ENCODE measurements at places on chromosomes 5 and 9.

- no peak for DNase-seq
Observed at GRCh38 chr9:90848866-90849265, 47.2 kb downstream of the SYK start.

DNA sequence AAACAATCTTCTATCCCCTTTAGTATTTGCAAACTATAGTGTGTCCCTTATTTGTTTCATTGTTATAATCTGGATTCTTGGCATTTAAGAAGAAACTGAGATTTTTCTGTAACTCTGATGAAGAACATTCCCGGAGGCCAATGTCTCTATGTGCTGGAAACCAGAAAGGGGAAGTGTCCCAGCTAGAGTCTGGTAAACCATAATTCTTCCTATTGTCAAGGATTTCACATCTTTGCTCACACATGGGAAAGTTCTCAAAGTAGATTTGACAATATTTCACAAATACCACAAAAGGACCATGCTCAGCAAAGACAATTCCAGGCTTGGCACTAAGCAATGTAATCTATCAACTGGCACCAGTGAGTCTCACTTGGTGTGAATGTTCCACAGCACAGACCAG is 146.8 kb downstream of the MUSK start:
- DNase-seq: no peak

DNA sequence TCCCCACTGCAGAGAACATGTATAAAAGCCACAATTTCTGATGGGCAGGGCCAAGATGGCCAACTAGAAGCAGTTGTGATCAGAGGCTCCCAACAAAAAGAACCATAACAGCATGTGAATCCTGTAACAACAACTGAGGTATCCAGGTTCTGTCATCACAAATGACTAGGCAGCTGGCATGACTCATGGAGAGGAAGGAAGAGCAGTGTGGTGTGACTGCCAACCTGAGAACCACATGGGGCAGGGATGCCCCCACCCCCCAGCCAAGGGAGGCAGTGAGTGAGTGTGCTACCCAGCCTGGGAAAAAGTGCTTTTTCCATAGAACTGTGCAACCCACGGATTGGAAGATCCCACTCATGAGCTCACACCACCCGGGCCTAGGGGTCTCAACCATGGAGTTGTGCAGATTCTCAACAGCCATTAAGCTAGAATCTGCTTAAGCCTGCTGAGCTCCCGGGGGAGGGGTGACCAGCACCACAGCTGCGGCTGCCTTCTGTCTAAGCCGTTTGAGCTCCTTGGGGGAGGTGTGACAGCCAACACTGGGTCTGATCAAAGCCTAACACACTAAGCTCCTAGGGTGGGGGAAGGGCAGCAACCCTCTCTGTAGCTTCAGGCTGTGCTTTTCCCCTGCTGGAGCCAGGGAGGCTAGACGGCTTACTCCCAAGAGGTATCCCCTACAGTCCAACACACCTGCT is 80.1 kb upstream of the DMAC1 start:
- peak; percentile 8 for DNase-seq

DNA sequence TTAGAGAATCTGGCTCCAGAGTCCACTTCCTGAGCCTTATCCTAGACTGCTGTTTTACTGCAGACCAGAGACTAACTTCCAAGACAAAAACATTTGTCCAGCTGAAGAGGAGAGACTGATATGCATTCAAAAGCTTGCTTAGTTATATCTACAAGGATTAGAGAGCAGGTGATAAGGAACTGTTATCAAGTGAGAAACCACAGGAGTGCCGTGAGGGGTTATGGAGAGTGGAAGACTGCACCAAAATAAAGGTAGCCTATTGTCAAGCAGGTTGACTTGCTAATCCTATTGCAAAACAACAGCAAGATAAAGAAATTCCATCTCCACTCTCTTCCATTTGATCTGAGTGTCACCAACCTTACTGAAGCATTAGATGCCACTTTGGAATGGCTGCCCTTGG is 139.1 kb downstream of the SCAMP1 start:
- no peak for DNase-seq

DNA sequence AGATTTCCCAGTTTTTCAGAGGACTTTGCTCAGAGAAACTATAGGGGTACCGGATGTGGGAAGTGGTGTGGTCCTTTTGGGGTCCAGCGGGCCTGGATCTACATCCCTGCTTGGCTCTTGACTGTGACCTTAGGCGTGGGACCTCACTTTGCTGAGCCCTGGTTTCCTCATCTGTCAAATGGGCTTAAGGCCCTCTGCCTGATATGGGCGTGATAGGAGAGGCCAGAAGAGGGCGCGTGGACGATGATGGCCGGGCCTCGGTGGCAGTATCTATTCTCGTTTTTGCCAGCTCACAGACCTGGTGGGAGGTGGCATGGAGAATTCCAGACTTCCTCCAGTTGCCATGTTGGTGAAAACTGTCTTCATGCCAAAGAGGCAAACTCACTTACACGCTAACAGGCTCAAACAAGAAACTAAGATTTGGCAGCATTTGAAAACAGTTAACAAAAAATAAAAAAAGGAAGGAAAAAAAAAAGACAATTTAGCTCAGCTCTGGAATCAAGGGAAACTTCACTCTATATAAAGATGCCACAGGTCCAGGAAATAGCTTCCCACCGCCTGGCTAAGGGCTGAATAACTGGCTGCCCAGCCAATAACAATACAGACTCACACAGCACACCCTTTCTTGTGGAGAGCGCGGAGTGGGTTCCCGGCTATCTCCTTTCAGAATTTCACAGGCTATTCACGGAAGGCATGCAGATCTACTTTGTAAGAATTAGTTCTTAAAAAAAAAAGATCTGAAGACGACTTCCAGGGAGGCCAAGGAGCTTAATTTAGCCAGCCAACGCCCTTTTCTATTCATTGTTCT is 1.7 kb downstream of the SH3PXD2B start:
- no peak for DNase-seq

DNA sequence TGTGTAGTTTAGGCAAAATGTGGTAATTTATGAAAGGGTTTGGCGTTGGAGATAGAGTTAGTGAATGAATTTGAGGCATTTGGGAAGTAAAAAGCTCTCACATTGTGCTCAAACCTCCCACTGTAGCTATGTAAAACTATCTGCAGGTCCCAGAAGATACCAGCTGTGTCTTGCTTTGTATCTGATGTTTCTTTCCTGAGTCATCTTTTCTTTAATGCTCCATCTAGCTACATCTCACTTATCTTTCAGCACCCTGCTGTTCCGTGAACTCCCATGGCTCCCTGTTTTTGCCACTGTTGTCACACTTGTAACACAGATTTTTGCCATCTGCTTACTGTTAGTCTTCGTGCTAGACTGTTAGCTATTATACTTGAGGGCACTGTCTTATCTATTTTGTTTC is 253.1 kb downstream of the NPR3 start:
- no peak for DNase-seq

GRCh38 chr9:93376411-93376810 is 75.1 kb upstream of the FAM120A start:
- no peak for DNase-seq

- DNase-seq: no peak
Observed at GRCh38 chr9:137666955-137667670, 48.3 kb downstream of the EHMT1 start.

- DNase-seq: no peak
Observed at GRCh38 chr9:110828264-110828663, 159.7 kb downstream of the MUSK start.

DNA sequence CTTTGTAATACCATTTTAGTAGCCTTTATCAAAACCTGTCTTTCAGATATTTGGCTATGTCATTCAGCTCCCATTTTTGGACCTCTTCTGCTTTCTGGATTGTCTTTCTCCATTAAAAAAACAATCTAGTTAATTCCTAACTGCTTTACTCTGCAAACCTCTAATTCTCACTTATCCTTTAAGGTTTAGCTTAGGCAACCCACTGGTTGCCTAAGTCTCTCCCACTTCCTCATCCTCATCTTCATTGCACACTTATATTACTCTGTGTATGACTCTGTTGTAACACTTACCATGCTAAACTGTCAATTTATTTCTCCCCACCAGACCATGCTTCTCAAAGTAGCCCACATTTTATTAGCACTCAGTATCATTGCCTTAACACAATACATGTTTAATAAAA is 205.0 kb upstream of the DMRTA1 start:
- DNase-seq: no peak

DNA sequence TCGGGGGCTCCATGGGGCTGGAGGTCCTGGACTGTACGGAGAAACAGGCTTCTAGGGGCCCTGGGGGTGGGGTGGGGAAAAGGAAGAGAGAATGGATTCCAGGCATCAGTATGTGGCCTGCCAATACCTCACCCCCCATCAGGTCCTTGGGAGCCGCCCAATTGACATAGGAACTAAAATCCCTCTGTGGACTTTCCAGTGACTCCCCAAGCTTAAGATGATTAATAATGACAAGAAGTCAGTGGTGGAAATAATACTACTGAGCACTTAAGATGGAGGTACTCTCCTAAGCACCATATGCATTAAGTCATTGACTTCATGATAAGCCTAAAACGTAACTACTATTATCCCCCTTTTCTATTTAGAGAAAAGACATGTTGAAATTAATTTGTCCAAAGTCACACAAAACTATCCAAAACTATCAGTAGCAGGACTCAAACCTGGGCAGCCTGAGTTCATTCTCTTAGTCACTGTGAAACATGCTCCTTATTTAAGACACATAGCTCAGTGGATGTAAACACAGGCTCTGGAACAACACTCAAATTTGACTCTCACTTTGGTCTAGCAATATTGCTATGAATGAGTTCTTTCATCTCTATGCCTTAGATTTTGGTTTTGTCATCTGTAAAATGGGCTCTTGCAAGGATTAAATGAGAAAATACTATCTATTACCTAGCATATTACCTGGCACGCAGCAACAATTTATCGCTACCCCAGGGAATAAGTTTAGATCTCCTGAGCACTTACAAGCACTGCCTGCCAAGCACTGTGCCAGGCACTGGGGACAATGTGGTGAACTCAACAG is 9.5 kb downstream of the SPRY4 start:
- DNase-seq: no peak

DNA sequence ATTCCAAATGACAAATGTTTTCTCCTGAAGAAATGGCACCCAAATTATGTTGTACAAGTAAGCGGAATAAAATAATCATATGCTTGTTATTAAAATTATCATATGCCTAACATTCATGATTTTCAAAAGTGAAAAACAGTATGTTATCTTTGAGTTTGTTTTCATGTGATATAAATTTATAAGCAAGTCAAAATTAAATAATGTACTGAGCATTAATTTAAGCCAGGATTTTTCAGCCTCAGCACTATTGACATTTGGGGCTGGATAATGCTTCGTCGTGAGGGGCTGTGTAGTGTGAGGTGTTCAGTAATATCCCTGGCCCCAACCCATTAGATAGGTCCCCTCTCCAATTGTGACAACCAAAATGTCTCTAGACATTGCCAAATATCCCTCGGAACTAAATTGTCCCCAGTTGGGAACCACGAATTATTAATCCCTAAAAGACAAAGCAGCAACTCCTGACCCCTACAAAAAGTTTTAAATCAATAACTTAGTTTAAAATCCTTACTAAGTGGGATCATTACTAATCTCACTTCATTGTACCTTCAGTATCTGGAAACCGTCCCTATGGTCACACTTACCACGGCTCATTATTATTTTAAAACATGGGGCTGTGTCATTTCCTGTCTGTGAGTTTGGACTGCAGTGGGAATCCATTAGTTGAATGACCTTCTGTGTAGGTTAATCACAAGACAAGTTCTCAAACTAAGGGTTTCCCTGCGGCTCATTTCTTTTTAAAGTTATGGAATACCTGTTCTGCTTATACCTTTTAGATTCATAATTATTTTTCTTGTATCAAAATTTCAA is 1.3 kb upstream of the NNT start:
- no peak for DNase-seq

- DNase-seq: no peak
Observed at GRCh38 chr5:161311965-161312364, 234.6 kb downstream of the GABRB2 start.

GRCh38 chr9:7366121-7366520 is 433.5 kb downstream of the DMAC1 start:
- DNase-seq: no peak

- no peak for DNase-seq
Observed at GRCh38 chr5:59766427-59767210, 126.9 kb downstream of the PDE4D start.

GRCh38 chr5:60743511-60744314 is 43.7 kb upstream of the DEPDC1B start:
- DNase-seq: no peak

GRCh38 chr9:33719581-33720374 is 75.6 kb upstream of the PRSS3 start:
- peak; percentile 20 for DNase-seq

GRCh38 chr5:76169146-76169905 is 86.1 kb downstream of the SV2C start:
- DNase-seq: no peak

DNA sequence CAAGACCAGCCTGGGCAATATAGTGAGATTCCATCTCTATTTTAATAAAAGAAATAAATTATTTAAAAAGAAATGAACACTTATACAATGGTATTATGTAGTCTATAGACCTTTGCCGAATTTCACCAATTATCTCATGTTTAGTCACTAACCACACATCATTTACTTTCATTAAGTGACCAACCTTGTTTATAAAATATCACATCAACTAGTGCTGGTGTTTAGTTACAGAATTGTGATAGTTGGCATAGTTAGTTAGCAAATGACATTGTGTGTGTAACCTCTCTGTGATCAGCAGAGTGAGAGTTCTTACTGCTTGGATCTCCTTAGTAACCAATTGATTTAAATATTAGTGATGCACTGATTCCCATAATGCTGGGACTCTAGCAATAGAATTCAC is 71.8 kb downstream of the PRR16 start:
- DNase-seq: no peak

DNA sequence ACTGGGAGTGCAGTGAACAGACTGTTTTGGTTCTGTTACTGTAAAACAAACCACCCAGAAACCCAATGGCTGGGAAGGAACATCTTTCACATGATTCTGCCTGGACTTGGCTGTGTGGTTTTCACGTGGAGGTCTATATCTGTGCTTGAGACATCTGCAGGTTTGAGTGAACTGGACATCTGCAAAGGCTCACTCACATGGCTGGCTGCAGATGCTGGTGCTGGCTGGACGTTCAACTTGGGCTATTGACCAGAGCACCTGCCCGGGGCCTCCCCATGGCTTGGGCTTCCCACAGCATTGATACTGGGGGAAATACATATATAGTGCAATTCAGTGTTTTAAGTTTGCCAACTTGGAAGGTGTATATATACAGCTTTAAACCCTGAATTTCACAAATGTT is 6.8 kb downstream of the CTSL start:
- no peak for DNase-seq

DNA sequence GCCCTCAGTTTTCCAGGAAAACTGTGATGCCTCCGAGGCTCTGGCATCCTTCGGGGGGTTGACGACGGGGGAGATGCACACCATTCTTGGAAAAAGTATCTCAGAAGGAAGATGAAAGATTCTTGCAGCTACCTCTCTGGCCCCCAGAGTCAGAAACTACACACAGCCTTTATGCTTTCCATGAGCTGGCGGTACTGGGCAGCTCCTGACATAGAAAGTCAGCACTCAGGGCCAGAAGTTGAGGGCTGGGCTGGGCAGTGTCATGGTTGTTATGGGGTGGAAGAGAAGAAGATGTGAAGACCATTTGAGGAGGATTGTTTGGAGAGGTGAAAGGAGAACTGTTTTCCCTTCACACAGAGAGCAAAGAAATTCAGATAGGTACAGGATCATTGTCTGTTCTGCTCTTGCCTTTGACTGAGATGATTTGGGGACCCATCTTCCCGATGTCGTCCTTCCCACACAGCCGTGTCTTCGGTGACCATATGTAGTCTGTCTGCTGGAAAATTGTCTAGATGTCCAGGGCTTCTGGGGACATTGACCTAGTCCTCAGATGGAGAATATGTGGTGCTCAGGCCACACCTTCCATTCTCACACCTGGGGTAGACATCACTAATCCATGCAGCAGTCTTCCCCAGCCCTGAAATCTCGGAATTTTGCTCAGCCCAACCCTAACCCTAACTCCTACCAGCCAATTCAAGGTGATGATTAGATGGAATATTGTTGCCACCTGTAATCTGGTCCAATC is 237.1 kb downstream of the CACNA1B start:
- DNase-seq: no peak
